ENCODE measurements at places on chromosomes 1 and 21.

DNA sequence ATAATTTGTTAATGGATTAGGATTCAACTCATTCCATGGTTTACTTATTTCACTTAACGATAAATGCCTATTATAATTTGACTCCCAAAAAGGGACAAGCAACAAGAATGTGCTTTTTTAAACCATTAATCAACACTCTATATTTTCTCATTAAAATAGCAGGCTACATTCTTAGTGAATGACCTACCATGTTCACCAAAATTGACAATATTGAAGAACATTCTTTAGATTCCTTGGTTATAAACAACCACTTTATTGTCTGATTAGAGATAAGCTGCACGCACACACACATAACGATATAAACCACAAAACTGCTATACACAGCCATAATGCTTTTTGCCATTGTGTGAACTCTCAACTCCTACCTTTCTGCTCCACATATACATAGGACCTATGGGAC lies 75.4 kb upstream of the LRRC7 start:
- DNase-seq: no peak
- H3K27me3 ChIP-seq: no peaks in the 10 kb centered on the region
- H3K27ac ChIP-seq: no peak overlapping the region
- no peaks in the 10 kb centered on the region for H3K36me3 ChIP-seq

DNA sequence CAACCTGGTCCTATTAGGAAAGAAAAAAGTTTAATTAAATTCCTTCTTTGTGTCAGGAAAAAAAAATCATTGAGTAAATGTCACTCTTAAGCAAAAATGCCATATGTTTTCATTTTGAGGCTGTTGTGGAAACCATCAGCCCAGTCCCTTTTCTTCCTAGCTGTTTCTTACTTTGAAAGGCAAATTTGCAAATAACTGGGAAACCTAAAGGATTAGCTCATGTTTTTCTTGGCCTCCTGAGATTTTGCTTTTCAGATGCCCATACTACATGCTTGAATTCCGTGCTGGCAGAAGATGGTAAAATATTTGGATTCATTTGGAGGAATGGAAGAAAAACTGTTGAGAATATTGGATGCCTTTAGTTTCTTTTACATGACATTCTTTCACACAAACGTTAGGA lies 182.1 kb upstream of the ADAMTS5 start:
- H3K4me1 ChIP-seq: no peaks in the 10 kb centered on the region
- H3K27ac ChIP-seq: no peak overlapping the region
- H3K4me3 ChIP-seq: no peak overlapping the region
- H3K27me3 ChIP-seq: no peaks in the 10 kb centered on the region
- no peaks in the 10 kb centered on the region for H3K36me3 ChIP-seq

- no peaks in the 10 kb centered on the region for H3K36me3 ChIP-seq
- no peaks in the 10 kb centered on the region for H3K4me1 ChIP-seq
- DNase-seq: no peak
- no peak overlapping the region for H3K4me3 ChIP-seq
- H3K27ac ChIP-seq: no peak overlapping the region
- peaks cover 44% of the 10 kb centered on the region for H3K27me3 ChIP-seq
Measured at GRCh38 chr1:96968983-96969382, 247.4 kb downstream of the PTBP2 start.

GRCh38 chr1:168135116-168135920 lies 1.4 kb downstream of the GPR161 start:
- H3K36me3 ChIP-seq: no peaks in the 10 kb centered on the region
- no peak overlapping the region for H3K27ac ChIP-seq
- H3K4me1 ChIP-seq: peaks cover 16% of the 10 kb centered on the region
- no peaks in the 10 kb centered on the region for H3K27me3 ChIP-seq
- DNase-seq: no peak

GRCh38 chr1:10236405-10237156 lies 26.2 kb downstream of the KIF1B start:
- no peaks in the 10 kb centered on the region for H3K27me3 ChIP-seq
- H3K4me1 ChIP-seq: peaks cover 24% of the 10 kb centered on the region
- DNase-seq: no peak
- peaks cover 44% of the 10 kb centered on the region for H3K36me3 ChIP-seq

- no peak for DNase-seq
- H3K36me3 ChIP-seq: no peaks in the 10 kb centered on the region
- H3K4me3 ChIP-seq: no peak overlapping the region
- no peak overlapping the region for H3K27ac ChIP-seq
- H3K4me1 ChIP-seq: no peaks in the 10 kb centered on the region
Measured at GRCh38 chr1:1984560-1985070, 19.0 kb downstream of the CFAP74 start.

- H3K27me3 ChIP-seq: peaks cover 12% of the 10 kb centered on the region
- H3K27ac ChIP-seq: peak overlapping the region; percentile 56
- H3K36me3 ChIP-seq: no peaks in the 10 kb centered on the region
Measured at GRCh38 chr1:65265296-65265650, 44.1 kb upstream of the DNAJC6 start.

DNA sequence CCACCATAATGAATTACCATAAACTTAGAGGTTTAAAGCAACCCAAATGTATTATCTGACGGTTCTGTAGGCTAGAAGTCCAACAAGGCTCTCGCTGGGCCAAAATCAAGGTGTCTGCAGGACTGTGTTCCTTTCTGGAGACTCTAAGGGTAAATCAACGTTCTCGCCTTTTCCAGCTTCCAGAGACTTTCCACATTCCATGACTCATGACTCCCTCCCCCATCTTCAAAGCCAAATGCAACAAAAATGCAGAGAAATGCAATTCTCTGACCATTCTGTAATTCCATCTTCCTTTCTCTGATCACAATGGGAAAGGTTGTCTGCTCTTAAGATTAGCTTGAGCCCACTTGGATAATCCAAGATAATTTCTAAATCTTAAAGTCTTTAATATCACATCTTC lies 287.1 kb downstream of the LTN1 start:
- peaks cover 8% of the 10 kb centered on the region for H3K4me1 ChIP-seq
- no peak overlapping the region for H3K27ac ChIP-seq
- no peaks in the 10 kb centered on the region for H3K36me3 ChIP-seq
- no peaks in the 10 kb centered on the region for H3K27me3 ChIP-seq
- no peak overlapping the region for H3K4me3 ChIP-seq

- DNase-seq: peak; percentile 5
- no peaks in the 10 kb centered on the region for H3K4me1 ChIP-seq
- H3K36me3 ChIP-seq: no peaks in the 10 kb centered on the region
- H3K27ac ChIP-seq: no peak overlapping the region
Measured at GRCh38 chr1:118788463-118788862, 199.7 kb downstream of the TBX15 start.

GRCh38 chr1:66305927-66306326 lies 228.0 kb upstream of the SGIP1 start:
- no peaks in the 10 kb centered on the region for H3K36me3 ChIP-seq
- DNase-seq: no peak
- no peak overlapping the region for H3K4me3 ChIP-seq
- no peak overlapping the region for H3K27ac ChIP-seq
- no peaks in the 10 kb centered on the region for H3K4me1 ChIP-seq
- no peaks in the 10 kb centered on the region for H3K27me3 ChIP-seq

DNA sequence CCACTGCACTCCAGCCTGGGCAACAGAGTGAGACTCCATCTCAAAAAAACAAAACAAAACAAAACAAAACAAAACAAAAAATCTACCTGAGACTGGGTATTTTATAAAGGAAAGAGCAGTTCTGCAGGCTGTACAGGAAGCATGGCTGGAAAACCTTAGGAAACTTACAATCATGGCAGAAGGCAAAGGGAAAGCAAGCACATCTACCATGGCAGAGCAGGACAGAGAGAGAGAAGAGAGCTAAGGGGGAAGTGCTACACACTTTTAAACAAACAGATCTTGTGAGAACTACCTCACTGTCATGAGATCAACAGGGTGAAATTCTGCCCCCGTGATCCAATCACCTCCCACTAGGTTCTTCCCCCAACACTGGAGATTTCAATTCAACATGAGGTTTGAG lies 198.3 kb upstream of the SAMSN1 start:
- no peak overlapping the region for H3K27ac ChIP-seq
- DNase-seq: no peak

GRCh38 chr1:8871539-8871935 lies 6.9 kb downstream of the ENO1 start:
- no peak overlapping the region for H3K4me3 ChIP-seq
- no peak overlapping the region for H3K27ac ChIP-seq
- H3K4me1 ChIP-seq: peaks cover 44% of the 10 kb centered on the region
- H3K27me3 ChIP-seq: no peaks in the 10 kb centered on the region
- DNase-seq: no peak

GRCh38 chr1:178716111-178716510 lies 8.9 kb upstream of the RALGPS2 start:
- no peaks in the 10 kb centered on the region for H3K36me3 ChIP-seq
- no peaks in the 10 kb centered on the region for H3K4me1 ChIP-seq
- no peaks in the 10 kb centered on the region for H3K27me3 ChIP-seq
- H3K4me3 ChIP-seq: no peak overlapping the region
- DNase-seq: no peak

DNA sequence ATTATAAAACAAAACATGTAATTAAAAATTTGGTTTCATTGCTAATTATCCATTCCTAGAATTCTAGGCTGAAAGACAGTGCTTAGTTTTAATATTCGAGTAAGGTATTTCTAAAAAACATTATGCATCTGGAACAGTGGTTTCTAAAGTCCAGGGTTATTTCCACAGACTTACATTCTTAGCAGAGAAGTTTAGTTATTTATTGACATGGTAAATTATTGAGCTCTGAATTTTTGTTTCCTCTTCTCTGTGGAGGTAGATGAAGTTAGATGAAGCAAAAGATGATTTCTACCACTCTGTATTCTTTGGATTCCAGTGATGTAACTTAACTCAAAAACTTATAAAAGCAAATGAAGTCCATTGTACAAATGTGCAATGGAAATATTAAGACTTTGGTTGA lies 709.4 kb downstream of the MRPL39 start:
- no peak overlapping the region for H3K27ac ChIP-seq
- no peak overlapping the region for H3K4me3 ChIP-seq
- no peaks in the 10 kb centered on the region for H3K4me1 ChIP-seq
- no peaks in the 10 kb centered on the region for H3K27me3 ChIP-seq
- H3K36me3 ChIP-seq: no peaks in the 10 kb centered on the region

DNA sequence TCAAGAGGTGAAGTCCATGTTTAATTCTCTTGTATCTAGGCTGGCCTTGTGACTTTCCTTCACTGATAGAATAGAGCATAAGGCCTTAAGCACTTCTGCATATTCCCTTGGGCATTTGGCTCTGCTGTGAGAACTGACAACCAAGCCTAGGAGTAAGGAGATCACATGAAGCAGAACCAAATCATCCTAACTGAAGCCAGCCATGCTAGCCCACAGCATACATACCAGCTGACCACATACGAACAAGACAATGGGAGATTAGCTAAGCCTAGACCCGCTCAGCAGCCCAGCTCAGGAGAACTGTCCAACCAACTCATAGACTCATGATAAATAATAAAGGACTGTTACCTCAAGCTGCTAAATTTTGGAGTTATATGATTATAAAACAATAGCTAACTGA lies 114.6 kb upstream of the NEK7 start:
- H3K27ac ChIP-seq: no peak overlapping the region
- no peaks in the 10 kb centered on the region for H3K36me3 ChIP-seq
- no peaks in the 10 kb centered on the region for H3K4me1 ChIP-seq
- no peaks in the 10 kb centered on the region for H3K27me3 ChIP-seq
- no peak for DNase-seq

- H3K36me3 ChIP-seq: no peaks in the 10 kb centered on the region
- H3K4me3 ChIP-seq: no peak overlapping the region
- H3K4me1 ChIP-seq: peaks cover 12% of the 10 kb centered on the region
- H3K27ac ChIP-seq: no peak overlapping the region
Measured at GRCh38 chr1:24418898-24419628, 3.5 kb downstream of the NIPAL3 start.

- H3K27ac ChIP-seq: no peak overlapping the region
- DNase-seq: no peak
- H3K36me3 ChIP-seq: no peaks in the 10 kb centered on the region
- no peaks in the 10 kb centered on the region for H3K27me3 ChIP-seq
Measured at GRCh38 chr1:63636192-63637105, 43.2 kb downstream of the PGM1 start.
